SK-N-SH (cell line): ENCODE measurements at places on chromosomes 12 and 14. TPM values are rescaled to one million over a fixed set of nuclear protein-coding genes. Genes with fewer than 3 reads are reported as not detected.

Gene HOXC4
- 1.6 and 3.7 TPM in 2 replicates for polyA plus RNA-seq

Gene CYP27B1
- polyA plus RNA-seq, result 1.7 and 2.3 TPM in 2 replicates

Gene DPF3
- polyA plus RNA-seq, result 2.8 and 4.1 TPM in 2 replicates

Gene EID3
- 0.75 and 0.92 TPM in 2 replicates for polyA plus RNA-seq

Gene CD63
- polyA plus RNA-seq, result 1,022 and 1,465 TPM in 2 replicates

Gene MMP19
- polyA plus RNA-seq, result 5.7 and 6.8 TPM in 2 replicates

Gene ATF7
- 12.8 and 17.3 TPM in 2 replicates for polyA plus RNA-seq

Gene CACNA2D4
- polyA plus RNA-seq, result 0.02 TPM in 1 of 2 replicates, not detected in the other

Gene MYH7
- polyA plus RNA-seq, result not detected in 2 replicates

GRCh38 chr14:74596741-74597450 is 15.1 kb downstream of the LTBP2 start:
- DNase-seq, result no peak

GRCh38 chr14:105376521-105377440 is 21.6 kb upstream of the TEX22 start:
- no peak for DNase-seq

DNA sequence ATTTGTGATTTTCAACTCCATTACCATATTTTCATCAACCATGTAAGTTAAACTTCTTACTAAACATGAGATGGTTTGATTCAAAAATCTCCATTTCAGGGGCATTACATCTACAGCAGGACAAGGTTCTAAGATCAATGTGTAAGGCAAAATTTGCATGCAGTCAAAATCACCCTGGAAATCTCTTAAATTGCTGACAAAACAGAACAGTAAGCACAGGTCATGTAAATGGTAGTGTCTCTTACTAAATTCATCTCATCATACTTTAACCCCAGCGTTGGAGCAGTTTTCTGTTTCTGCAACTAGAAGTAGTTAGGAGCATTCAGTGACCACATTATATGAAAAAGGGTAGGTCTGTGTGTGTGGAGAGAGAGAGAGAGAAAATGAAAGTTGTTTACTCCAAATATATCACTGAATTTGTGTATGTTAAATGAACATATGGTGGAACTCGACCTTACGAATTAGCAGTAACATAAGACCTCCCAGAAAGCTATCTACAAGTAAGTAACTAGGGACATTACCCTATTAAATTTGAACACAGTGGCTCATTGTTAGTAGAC is 227.5 kb downstream of the SSPN start:
- no peak for DNase-seq

GRCh38 chr12:112096667-112097066 is 11.9 kb downstream of the NAA25 start:
- no peak for DNase-seq

GRCh38 chr12:50397117-50397650 is 775 bp upstream of the FAM186A start:
- DNase-seq, result no peak

DNA sequence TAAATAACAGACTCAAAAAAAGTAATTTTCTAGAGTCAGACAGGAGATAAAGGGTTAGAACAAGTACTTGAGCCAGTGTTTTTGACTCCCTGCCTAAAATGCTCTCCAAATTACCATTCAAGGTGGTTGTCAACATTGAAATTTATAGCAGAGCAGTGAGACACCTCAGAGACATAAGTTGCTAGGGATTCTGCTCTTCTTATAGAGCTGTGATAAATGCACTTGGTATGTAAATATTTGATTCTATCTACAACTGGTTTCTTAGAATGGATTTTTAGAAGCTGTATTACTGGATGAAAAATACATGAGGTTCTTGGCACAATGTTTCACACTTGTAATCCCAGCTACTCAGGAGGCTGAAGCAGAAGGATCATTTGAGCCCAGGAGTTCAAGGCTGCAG is 83.9 kb upstream of the OSBPL8 start:
- DNase-seq, result no peak

DNA sequence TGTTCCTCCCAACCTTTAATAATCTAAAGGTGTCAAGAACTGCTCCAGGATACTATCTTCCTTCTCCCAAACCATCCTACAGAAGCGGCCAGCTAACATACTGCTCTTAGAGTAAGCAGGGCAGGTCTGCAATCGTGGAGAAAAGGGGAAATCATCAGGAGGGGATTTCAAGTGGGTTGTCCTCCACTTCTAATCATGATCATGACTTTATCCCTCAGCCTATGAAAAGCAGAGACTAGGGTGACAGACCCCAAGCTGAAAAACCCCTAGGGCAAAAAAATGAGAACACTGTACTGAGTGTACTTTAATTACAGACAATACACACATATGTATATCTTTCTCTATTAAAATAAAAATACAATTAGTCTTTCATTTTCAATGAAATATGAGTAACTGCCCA is 13.9 kb downstream of the DUSP16 start:
- peak; percentile 40 for DNase-seq

- peak; percentile 33 for DNase-seq
These were observed 24.8 kb downstream of the ATF7 start for GRCh38 chr12:53601296-53601847.

DNA sequence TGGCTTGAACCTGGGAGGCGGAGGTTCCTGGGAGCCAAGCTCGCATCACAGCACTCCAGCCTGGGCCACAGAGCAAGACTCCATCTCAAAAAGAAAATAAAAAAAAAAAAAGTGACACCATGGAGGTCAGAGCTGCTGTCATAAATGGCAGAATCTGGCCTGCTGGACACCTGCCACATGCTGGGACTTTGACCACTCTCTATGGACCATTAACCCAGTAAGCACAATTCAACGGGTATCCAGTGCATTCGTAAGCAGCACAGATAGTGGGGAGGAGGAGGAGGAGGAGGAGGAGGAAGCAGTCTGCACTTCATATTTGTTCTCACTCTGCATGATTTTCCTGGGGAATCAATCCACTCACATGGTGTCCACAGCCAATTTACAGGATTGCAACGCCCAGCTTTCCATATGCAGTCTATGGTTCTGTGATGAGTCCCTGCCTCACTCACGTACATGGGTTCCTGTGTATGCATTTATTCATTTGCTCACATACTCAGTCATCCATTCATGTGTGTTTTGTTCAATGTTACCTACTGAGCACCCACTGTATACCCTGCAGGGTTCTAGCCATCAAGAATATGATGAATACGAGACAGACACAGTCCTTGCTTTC is 326.8 kb downstream of the GLT1D1 start:
- DNase-seq, result no peak

GRCh38 chr12:123101526-123101925 is 49.4 kb downstream of the PITPNM2 start:
- DNase-seq, result no peak

DNA sequence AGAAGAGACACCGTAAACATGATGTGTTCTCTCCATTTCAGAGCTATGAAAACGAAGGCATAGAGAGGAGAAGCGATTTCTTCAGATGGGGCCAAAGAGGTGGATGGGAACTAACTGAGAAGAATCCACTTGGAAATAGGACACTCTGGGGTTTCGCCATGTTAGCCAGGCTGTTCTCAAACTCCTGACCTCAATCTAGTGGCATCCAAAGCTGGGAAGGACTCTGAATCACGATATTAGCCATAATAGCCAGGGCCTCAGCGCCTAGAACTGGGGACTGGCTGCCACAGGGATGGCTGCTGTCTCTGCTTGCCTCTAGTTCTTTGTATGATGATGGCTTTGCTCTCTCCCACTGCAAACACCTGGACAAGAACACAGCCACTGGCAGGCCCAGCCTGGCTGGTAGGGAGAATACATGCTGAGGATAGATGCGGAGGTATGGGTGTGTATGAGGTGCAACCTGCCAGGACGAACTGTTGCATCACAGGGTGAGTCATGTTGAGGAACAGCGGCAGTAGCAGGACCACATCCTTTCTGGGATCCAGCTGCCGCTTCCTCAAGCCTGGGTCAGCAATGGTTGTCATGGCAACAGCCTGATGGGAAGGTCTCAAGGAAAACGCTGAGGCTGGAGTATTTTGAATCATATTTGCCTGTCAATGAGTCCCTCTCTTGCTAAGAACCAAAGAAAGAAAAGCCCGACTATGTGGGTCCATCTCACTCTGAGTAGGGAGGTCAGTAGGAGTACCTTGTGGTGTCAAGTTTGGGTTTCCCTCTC is 31.1 kb downstream of the CCDC177 start:
- no peak for DNase-seq

DNA sequence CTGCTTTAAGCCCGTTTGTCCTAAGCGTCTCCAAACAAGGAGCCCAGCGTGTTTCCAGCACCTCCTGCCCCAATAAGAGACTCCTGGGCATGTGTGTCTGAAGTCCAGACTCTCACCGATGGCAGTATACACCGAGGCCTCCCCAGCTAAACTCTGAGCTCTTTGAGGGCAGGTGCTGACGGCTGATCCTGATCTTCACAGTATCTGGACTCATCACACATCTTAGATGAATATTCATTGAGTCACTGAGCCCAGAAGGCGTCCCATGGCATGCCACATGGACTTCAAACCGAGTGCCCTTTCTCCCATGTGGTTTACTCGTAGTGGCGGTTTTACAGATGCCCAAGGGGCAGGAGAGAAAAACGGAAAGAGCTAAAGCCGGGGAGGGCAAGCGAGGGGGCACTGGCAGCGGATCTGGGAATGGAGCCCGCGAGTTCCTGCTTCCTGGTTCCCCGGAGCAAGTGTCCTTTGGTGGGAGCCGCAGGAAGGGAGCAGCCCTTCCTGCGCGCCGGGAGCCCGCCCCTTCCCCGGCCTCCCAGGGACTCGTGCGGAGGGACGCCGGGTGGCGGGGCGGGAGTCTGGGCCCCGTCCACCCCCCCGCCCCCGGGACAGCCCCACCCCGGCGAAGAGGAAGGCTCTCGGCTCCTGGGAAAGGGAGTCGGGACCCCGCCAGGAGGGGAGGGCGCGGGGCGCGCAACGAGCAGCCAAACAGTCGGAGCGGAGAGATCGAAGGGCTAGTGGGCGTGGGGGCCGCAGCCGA is 585 bp upstream of the TEAD4 start:
- peak; percentile 89 for DNase-seq

GRCh38 chr14:74695406-74695805 is 17.5 kb downstream of the AREL1 start:
- no peak for DNase-seq

GRCh38 chr12:1929985-1930802 is 11.7 kb upstream of the CACNA2D4 start:
- peak; percentile 16 for DNase-seq

DNA sequence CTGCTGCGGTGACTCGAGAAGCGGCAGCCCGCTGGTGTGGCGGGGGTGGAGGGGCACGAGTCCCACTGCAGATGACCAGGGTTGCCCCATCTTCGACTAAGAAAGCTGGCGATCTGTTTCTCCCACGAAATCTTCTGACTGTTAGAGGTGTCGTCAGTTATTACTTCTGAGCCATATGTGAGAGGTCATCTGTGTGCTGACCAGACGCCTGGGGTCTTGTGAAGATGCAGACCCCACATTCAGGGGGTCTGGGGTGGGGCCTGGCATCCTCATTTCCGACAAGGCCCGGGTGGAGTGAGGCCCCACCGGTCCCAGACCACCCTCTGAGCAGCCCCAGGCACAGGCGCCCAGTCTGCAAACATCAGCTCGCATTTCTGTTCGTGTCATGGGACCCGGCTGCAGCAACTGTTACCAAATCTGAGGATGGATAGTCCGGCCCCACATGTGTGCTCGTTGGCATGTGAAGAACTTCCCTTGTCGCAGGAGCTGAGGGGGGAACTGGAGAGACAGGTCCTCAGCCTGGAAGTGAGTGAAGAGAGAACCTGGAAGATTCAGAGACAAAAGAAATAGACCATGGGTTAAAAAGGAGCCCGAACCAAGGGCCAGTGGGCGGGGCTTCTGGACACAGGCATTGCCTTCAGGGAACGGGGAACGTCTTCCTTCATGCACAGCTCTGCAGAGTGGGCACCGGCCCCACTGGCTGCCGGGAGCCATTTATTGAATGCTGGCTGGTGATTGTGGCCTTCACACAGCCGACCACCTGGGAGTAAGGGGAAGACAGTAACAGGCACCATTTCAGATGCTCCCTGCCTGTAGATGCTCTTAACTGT is 135.2 kb downstream of the ADGRD1 start:
- DNase-seq, result no peak

GRCh38 chr14:60327447-60328331 is 78.7 kb downstream of the PPM1A start:
- DNase-seq, result peak; percentile 38

DNA sequence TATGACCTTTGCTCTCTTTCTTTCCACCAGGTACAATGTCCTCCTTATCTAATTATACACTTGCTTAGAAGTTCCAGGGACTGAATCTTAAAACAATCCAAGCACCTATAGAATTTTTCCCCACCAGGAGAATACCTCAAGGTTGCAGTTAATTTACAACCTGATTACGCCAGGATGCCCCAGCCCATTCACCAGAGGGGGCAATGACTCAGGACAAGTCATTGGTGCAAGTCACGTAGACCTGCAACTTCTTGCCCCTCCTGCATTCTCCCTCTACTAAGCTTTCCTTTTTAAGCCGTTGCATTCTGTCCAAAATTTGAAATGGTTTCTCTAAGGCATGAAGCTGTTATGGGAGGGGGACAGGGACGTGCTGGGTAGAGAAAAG is 111.1 kb upstream of the SCAF11 start:
- no peak for DNase-seq

- DNase-seq, result no peak
These were observed 20.5 kb upstream of the FBRSL1 start for GRCh38 chr12:132469423-132469822.

DNA sequence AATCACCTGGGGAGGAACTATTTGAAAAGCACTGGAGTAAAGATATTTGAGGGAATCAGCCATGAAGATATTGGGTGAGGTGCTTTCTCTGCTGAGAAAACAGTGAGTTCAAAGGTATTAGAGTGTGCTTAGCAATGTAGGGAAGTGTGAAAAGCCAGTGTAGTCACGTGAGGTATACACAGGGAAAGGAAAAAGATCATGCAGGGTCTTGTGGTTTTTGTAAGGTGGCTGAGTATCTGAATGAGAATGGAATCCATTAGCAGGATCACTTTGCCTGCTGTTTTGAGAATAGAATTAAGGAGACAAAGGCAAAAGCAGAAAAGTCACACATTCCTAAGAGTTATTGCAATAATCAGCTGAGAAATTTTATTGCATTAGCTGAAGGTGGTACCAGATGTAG is 193.0 kb downstream of the PIK3C2G start:
- no peak for DNase-seq

DNA sequence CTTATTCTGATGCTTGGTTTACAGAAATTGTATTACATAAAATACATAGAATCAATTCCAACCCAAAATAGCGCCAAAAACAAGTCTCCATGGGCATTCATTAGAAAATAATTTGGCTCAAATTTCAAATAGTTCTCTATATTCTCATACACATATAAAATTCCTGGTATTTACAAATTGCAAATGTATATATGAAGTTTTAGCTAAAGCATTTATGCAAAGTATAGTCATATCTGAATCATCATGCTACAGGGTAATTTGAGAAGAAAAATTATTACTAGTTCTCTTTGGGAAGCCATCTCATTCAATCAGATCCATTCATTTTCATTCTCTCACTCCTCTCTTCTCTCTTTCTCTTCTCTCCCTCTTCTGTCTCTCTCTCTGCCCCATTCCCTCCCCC is 257.8 kb downstream of the DPF3 start:
- DNase-seq, result no peak

GRCh38 chr12:23055004-23055403 is 430.0 kb downstream of the ETNK1 start:
- no peak for DNase-seq
